CD4-positive, alpha-beta T cell (primary cell): ENCODE measurements at places on chromosomes 5 and 9. TPM values are rescaled to one million over a fixed set of nuclear protein-coding genes. Genes with fewer than 3 reads are reported as not detected.

The DOCK8 gene
- 123 TPM for total RNA-seq

The THBS4 gene
- total RNA-seq, result 0.85 TPM

The PPP2R2B gene
- 4.2 TPM for total RNA-seq

The PITX1 gene
- total RNA-seq, result not detected

The NKD2 gene
- 0.17 TPM for total RNA-seq

The IFNB1 gene
- total RNA-seq, result not detected

The C9orf153 gene
- total RNA-seq, result 1.0 TPM

The CTNND2 gene
- total RNA-seq, result 0.20 TPM

The FST gene
- 0.67 TPM for total RNA-seq

The PRRX2 gene
- total RNA-seq, result not detected

The MED22 gene
- 15.7 TPM for total RNA-seq

The ECSCR gene
- not detected for total RNA-seq

The FGF1 gene
- total RNA-seq, result not detected

The CLIC3 gene
- 2.8 TPM for total RNA-seq

The PCDHA1 gene
- total RNA-seq, result not detected

The DCANP1 gene
- total RNA-seq, result not detected

The PCDHGB5 gene
- 0.14 TPM for total RNA-seq

The KIAA0825 gene
- 1.6 TPM for total RNA-seq

The C1QTNF3 gene
- 3.2 TPM for total RNA-seq

The GPR21 gene
- 0.74 TPM for total RNA-seq

The C5orf58 gene
- not detected for total RNA-seq

The LCN9 gene
- total RNA-seq, result not detected

The KIF20A gene
- total RNA-seq, result not detected

The SFXN1 gene
- total RNA-seq, result 138 TPM

The DOCK2 gene
- 229 TPM for total RNA-seq

The CLPTM1L gene
- total RNA-seq, result 47.2 TPM

The GPR150 gene
- 0.75 TPM for total RNA-seq

The DNAH5 gene
- total RNA-seq, result not detected

The KIAA1191 gene
- total RNA-seq, result 64.8 TPM

The GHR gene
- not detected for total RNA-seq

The KCNIP1 gene
- total RNA-seq, result not detected

The IL17B gene
- total RNA-seq, result not detected

The EQTN gene
- total RNA-seq, result not detected

The TMC1 gene
- not detected for total RNA-seq

The TLR4 gene
- total RNA-seq, result 0.44 TPM

The NOXA1 gene
- 6.7 TPM for total RNA-seq

The SLC34A3 gene
- total RNA-seq, result not detected

The GRM6 gene
- not detected for total RNA-seq

The ZBTB5 gene
- 22.0 TPM for total RNA-seq

The PIP5KL1 gene
- 3.3 TPM for total RNA-seq

The GLT6D1 gene
- not detected for total RNA-seq

The SLC6A19 gene
- total RNA-seq, result not detected
